ENCODE measurements at places on chromosomes 7 and 10. TPM values are rescaled to one million over a fixed set of nuclear protein-coding genes. Genes with fewer than 3 reads are reported as not detected.

DNA sequence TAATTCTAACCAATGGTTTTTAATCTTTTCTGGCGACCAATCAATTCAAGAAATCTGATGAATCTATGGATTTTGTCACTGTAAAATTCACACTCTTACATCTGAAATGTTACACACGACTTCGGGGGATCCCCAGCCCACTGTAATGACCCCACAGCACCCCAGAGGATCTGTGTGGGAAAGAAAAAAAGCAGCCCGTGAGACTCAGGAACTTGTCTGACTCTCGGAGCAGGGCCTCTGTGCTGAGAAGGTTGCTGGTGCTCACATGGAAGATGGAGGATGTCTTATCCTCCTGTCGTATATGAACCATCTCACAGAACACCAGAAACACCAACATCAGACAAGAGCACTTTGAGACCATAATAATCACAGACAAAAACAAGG is 228.4 kb upstream of the INHBA start:
- DNase-seq, result no peak

DNA sequence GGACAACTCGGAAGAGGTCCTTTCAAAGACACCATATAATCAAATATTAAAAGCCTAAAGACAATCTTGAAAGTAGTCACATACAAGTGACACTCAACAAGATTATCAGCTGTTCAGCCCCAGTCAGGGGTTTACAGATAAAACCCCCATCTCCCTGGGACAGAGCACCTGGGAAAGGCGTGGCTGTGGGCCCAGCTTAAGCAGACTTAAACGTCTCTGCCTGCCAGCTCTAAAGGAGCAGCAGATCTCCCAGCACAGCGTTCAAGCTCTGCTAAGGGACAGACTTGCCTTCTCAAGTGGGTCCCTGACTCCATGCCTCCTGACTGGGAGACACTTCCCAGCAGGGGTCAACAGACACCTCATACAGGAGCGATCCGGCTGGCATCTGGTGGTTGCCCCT is 18.0 kb downstream of the CDCA7L start:
- no peak for DNase-seq

EPO gene
- polyA plus RNA-seq, result 0.34 TPM

DNA sequence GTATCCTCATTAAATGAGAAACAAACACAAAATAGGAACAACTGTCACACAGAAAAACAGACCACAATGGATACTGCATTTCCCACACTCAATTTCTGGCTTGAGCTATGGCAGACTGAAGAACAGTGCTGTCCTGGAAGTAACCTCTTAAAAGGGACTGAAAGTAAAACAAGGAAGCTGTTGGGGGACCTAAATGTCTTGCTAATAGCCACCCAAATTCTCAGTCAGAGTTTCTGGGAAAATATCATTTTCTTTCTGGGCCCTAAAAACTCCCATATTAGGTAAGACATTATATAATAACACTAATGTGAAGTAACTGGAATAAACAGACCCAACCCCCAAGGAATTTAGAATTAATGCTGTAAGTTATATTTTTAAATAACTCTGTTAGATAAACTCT is 80.9 kb upstream of the TFEC start:
- no peak for DNase-seq
